Calu3 (cell line): ENCODE measurements at places on chromosomes 3 and 15. TPM values are rescaled to one million over a fixed set of nuclear protein-coding genes. Genes with fewer than 3 reads are reported as not detected.

The BCL2A1 gene
- total RNA-seq = not detected in 2 replicates

- H3K27me3 ChIP-seq = no peaks in the 10 kb centered on the region
- no peaks in the 10 kb centered on the region for H3K4me1 ChIP-seq
- no peak overlapping the region for H3K27ac ChIP-seq
- H3K36me3 ChIP-seq = no peaks in the 10 kb centered on the region
- no peak overlapping the region for H3K4me3 ChIP-seq
Observed at GRCh38 chr3:190089711-190090110, 31.0 kb downstream of the P3H2 start.

The COL6A6 gene
- not detected in 2 replicates for total RNA-seq

GRCh38 chr3:180102134-180102533, 65.4 kb upstream of the PEX5L start:
- no peak for DNase-seq
- H3K36me3 ChIP-seq = no peaks in the 10 kb centered on the region
- no peaks in the 10 kb centered on the region for H3K4me1 ChIP-seq
- no peak overlapping the region for H3K27ac ChIP-seq

GRCh38 chr3:17581421-17582080, 160.9 kb downstream of the TBC1D5 start:
- H3K27ac ChIP-seq = no peak overlapping the region
- no peak overlapping the region for H3K4me3 ChIP-seq
- H3K36me3 ChIP-seq = no peaks in the 10 kb centered on the region
- no peak for DNase-seq
- no peaks in the 10 kb centered on the region for H3K27me3 ChIP-seq
- H3K4me1 ChIP-seq = no peaks in the 10 kb centered on the region
